ENCODE measurements at places on chromosomes 2 and 18.

GRCh38 chr2:162385536-162385935 lies 41.6 kb downstream of the GCA start:
- DNase-seq = no peak

- DNase-seq = no peak
Measured at GRCh38 chr2:80149991-80150390, 154.6 kb downstream of the LRRTM1 start.

DNA sequence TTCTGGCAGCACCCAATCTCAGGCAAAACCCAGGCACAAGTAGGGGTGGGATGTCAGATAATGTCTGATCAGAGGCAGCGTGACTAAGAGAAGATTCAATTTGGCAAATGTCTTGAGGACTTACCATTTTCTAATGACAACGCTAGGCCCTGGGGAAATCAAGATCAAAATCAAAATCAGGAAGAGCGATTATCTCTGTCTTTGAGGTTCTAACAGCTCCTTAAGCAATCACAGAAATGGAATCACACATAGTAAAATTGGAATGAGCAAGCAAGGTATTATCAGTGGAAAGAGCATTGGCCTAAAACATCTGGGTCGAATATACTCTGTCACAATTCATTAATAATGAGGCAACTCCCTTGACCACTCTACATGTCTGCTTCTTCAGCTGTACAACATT lies 8.6 kb upstream of the SERPINB2 start:
- DNase-seq = no peak

DNA sequence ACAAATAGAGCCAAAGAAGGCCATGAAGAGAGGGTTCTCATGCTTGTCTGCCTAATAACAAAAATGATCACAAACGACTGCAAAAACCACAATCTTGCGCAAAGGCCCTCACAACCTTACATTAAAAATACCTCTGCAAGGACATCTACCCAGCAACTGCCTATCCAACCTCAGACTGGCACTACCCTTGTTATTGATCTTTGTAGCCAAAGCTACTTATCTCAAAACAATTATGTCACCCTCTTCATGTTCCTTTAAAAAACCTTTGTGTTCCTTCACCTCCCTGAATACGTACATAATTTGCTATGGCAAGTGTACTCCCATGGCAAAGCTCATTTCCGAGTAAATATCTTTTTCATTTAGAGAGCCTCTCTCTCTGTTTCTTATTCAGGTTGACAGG lies 44.1 kb downstream of the TMEM163 start:
- DNase-seq = no peak

DNA sequence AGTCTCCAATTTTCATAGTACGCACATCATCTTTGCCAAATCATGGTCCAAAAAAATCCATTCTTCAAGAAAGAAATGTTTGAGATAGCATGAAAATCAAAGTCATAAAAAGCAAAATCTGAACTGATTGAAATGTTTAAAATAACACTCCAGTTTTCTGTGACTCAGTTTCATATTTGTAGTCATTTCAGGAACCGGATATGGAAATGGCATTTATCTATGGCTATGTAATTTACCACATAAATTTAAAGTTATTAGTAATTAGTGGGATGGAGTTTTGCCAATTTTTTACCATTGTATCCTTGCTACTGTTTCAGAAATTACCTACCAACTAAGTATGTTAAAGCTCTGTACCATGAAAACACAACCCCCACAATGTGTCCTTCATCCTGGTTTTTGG lies 456.6 kb upstream of the ACVR2A start:
- DNase-seq = no peak

GRCh38 chr18:53380063-53380639 lies 844.3 kb downstream of the MBD2 start:
- peak; percentile 29 for DNase-seq

DNA sequence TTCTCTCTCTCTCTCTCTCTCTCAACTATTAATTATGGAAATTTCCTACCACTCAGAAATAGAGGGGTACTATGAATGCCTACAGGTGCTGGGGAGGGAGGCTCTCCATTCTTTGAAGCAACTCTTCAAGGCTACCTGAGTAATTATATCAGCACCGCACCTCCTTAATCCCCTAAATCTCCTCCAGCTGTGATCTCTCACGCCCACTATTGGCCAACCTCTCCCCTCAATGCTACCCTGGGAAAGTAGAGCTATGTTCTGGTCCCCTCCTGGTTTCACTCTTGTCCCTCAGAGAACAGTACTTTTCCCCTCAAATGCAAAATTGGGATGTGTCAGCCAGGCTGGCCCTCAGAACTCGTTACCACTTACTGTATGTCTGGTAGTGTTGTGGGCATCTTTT lies 1.6 kb downstream of the MOCOS start:
- no peak for DNase-seq

DNA sequence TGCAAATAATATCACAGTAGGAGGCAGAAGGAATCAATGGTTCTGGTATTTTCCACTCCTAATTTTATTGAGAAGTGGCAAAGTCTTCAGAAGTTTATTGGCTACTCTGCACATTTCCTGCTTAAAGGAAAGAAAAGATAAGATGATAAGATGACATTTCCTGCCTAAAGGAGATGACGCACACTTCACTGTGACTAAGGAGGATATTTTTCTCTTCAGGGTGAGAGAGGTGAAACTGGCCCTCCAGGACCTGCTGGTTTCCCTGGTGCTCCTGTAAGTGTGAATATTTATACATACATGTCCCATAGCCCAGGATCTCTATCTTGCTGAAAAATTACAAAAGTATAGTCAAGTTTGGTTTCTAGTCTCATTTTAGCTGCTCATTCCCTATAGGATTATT lies 27.9 kb downstream of the COL3A1 start:
- DNase-seq = no peak

- DNase-seq = no peak
Measured at GRCh38 chr18:48953104-48953706, 2.4 kb upstream of the SMAD7 start.

GRCh38 chr2:11227595-11227994 lies 72.3 kb downstream of the SLC66A3 start:
- DNase-seq = no peak

DNA sequence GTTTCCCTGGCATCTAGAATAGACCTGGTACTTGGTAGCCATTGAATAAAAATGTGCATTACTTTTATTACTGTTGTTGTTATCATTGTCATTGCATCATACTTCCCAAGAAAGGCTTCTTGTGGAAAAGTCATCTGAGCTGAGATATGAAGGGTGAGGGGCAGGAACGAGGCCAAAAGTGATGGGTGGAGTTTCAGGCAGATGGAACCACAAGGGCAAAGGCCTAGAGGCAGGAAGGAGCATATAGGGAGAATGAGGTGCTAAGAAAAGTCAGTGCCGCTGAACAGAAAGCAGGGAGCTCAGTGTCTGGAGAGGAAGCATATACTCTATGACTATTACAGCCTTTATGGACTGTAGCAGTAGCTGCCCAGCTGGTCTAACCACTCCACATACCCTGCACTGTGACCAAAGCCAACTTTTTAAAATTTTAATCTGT lies 219.3 kb downstream of the SPP2 start:
- no peak for DNase-seq

DNA sequence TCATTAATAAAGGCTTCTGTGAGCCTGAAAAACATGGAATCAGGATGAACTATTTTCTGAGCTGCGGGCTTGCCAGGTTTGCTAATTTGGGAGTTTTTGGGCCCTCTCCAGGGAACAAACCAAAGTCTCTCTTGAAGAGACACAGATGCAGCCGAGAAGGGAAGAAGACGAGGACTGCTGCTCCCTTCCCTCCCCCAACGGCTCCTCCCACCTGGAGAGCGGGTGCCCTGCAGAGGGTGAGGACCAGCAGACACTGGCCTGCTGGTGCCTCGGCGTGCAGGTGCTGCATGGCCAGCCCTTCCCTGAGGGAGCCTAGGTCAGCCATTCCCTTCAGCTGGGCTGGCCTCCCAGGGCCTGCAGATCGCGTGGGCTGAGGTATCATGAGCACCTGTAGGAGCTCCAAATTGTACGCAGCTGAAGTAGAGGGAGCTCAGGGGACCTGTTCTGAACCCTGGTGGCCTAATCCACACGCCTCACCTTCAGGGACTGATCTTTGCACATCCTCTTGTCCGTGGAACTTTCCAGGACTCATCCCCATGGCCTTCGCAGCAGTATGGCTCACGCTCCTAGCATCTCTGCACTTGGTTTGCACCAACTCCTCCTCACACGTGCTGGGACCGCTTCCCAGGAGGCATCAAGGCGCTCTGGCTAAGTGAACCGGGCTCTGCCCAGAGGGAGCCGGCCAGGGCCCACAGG lies 19.5 kb downstream of the EMX1 start:
- DNase-seq = no peak

DNA sequence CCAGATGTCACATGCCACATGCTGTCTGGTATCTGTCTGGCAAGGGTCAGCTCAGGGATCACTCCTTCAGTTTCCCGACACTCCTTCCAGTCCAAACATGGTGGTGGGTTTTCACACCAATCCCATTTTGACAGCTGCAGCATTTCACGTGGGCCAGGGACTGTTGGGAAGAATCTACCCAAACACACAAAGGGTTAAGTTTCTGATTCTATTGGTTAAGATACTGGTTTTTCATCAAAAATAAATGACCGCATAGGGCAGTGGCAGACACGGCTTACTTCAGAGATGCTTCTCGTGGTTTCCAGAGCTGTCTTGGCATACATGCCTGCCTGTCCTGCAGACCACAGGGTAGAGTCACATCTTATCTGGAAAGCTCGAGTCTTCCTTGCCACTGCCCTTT lies 79.7 kb downstream of the PSMG2 start:
- DNase-seq = no peak

- DNase-seq = no peak
Measured at GRCh38 chr2:122804494-122804893, 1049.0 kb downstream of the TSN start.

GRCh38 chr2:16320716-16321115 lies 344.9 kb downstream of the CYRIA start:
- DNase-seq = no peak

- DNase-seq = peak; percentile 11
Measured at GRCh38 chr2:148640767-148641166, 3.8 kb upstream of the EPC2 start.

- DNase-seq = peak; percentile 88
Measured at GRCh38 chr2:55049043-55049820, 1.0 kb downstream of the RTN4 start.

DNA sequence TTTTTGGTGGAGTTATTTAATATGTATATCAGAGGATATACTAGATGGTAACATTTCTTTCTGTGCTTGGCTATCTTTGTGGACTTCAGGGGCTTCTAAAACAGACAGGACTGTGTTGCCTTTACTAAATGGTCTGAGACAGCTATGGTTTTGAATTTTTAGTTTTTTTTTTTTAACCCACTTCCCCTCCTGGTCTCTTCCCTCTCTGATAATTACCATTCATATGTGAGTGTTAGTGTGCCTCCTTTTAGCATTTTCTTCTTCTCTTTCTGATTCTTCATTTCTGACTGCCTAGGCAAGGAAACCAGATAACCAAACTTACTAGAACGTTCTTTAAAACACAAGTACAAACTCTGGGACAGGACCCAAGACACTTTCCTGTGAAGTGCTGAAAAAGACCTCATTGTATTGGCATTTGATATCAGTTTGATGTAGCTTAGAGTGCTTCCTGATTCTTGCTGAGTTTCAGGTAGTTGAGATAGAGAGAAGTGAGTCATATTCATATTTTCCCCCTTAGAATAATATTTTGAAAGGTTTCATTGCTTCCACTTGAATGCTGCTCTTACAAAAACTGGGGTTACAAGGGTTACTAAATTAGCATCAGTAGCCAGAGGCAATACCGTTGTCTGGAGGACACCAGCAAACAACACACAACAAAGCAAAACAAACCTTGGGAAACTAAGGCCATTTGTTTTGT lies 52.7 kb downstream of the SMAD4 start:
- no peak for DNase-seq

GRCh38 chr2:128602699-128603101 lies 284.0 kb upstream of the HS6ST1 start:
- DNase-seq = no peak

GRCh38 chr2:188557081-188557480 lies 265.4 kb downstream of the GULP1 start:
- DNase-seq = no peak

GRCh38 chr2:122704109-122704563 lies 948.7 kb downstream of the TSN start:
- DNase-seq = no peak

DNA sequence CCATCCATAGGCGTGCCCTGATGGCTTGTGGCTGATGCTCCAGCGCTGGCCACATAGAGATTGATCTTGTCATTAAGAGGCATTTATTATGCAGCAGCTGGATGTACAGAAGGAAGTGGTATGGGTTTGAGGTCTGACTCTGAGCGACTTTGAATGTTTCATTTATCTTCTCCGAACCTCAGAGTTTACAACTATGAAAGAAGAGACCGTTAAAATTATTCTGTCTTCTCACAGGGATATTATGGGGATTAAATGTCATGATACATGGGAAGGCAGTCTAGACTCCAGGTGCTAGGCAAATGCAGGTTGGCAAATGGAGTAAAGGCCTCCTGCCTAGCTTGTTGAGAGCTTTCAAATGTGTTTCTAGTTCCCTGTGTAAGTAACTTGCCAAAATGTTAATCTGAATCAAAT lies 30.3 kb downstream of the MOGAT1 start:
- DNase-seq = no peak

DNA sequence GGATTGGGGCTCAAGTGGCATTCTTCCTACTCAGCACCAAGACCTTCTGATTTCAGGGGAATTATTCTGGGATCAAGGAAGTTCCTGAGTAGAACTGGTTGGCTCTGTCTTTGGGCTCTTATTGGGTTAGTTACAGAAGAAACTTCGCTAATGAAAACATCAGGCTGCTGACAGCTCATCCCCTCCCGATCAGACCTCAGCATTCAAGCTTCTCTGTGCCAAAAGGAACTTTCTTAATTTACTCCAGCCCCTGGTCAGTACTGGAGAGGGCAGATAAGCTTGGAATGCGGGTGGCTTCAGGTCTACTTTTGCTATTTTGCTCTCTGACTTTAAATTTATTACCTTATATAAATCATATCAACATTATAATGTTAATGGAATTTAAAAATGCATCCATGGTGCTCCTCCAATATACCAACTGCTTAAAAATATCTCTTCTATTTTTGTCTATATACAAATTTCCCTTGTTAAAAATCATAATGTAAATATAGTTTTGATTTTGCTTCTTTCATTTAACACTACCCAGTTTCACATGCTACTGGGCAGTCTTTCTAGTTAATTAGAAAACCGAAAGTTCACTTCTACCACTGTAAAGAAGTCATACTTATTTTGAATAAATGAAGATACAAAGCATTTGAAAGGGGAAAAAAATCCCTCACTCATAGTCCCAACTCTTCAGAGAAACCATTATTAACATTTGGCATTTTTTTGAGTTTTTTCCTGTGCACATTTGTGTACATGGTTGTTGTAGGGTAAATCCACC lies 34.4 kb downstream of the PCARE start:
- DNase-seq = no peak

GRCh38 chr2:162053066-162053807 lies 20.8 kb downstream of the DPP4 start:
- DNase-seq = no peak

Data from RPMI8226 (cell line).